ENCODE measurements at places on chromosomes 7 and 10.

- DNase-seq: no peak
Measured at GRCh38 chr7:138036135-138036534, 34.2 kb upstream of the CREB3L2 start.

DNA sequence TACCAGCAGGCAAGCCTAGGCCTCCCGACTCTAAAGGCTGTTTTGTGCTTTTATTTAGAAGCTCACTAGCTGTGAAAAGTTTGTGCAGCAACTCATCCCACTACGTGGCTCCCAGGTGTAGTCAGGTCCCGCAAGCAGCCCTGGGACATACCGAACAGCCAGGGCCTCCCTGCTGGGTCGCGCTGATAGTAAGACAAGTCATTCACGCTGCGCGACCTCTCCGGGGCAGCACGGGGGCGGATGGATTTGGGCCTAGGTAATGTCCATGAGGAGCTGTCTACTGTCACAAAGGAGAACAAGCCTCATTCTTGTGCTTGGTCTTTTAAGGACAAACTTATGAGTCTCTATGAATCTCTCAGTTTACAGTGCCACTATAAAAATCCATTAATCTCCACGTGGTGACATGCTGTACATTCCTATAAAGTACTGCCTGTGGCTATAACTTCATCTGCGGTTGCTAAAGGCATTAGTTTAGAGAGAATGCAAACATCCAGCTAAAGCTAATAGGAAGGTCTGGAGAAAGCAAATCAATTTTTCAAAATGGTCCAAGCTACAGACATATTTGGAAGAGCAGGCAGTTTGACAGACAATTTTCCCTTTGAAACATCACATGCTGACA, 546.8 kb downstream of the PHTF2 start:
- no peak for DNase-seq

DNA sequence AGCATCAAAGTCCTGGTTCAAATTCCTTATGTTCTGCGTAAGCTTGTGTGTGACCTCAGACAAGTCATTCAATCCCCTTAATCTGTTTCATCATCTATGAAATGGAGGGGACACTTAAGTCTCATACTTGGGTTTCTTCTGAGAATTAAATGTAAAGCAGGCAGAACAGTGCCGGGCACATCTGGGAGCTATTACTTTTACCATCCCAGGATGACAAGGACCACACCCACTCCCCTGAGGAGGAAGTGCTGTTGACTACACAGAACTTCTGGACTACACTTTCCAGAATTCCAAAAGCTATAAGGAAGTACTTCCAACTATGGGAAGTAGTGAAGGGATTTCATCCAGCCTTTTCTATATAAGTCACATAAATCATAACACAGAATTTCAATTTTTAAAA, 294.9 kb downstream of the IPMK start:
- DNase-seq: no peak

GRCh38 chr7:1012716-1013095, 29.7 kb downstream of the CYP2W1 start:
- DNase-seq: no peak

GRCh38 chr10:130751106-130751840, 560.2 kb downstream of the TCERG1L start:
- DNase-seq: no peak
